Motor neuron (in vitro differentiated cells): ENCODE measurements at places on chromosomes 6 and 20.

DNA sequence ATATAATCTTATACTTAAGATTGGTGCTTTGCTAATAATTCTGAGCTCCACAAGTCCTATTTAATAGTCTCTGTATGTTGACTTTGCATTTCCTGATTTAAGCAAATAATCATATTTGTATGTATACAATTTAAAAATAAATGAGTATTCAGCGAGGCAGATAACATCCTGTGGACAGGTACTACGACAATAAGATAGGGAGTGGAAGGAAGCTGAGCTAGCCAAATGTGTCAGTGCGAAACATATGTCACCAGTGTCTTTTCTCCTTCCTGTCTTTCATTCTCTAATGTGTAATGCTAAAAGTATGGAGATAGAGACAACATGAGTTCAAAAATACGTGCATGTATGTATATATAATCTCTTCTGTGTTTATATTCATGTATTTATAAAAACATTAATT, 359.6 kb upstream of the KCNQ5 start:
- no peak for ATAC-seq

DNA sequence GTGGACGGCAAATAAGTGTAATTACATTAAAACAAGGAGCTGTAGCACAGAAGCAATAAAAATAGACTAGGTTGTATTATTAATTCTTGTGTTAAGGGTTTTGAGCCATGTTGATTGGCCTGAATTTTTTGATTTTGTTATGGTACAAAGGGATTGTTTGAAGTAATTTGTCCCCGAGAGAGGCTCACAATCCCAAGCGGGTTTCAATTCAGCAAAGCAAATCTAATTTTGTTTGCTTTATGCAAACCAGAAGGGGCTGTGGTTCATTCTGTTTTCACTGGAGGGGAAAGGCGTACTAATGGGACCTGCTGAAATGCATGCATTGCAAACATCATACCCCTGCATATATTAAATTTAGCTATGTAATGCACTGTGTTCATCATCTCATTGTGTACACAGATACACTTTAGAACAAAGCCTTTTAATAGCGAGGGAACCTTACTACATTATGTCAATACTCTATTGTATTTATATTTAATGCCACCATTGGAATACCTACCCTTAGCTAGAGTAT, 379.5 kb upstream of the POU3F2 start:
- no peak for ATAC-seq

- ATAC-seq, result no peak
Observed at GRCh38 chr6:130216620-130217019, 6.1 kb downstream of the SAMD3 start.

- ATAC-seq, result no peak
Observed at GRCh38 chr6:33578588-33579011, 1.5 kb downstream of the BAK1 start.

DNA sequence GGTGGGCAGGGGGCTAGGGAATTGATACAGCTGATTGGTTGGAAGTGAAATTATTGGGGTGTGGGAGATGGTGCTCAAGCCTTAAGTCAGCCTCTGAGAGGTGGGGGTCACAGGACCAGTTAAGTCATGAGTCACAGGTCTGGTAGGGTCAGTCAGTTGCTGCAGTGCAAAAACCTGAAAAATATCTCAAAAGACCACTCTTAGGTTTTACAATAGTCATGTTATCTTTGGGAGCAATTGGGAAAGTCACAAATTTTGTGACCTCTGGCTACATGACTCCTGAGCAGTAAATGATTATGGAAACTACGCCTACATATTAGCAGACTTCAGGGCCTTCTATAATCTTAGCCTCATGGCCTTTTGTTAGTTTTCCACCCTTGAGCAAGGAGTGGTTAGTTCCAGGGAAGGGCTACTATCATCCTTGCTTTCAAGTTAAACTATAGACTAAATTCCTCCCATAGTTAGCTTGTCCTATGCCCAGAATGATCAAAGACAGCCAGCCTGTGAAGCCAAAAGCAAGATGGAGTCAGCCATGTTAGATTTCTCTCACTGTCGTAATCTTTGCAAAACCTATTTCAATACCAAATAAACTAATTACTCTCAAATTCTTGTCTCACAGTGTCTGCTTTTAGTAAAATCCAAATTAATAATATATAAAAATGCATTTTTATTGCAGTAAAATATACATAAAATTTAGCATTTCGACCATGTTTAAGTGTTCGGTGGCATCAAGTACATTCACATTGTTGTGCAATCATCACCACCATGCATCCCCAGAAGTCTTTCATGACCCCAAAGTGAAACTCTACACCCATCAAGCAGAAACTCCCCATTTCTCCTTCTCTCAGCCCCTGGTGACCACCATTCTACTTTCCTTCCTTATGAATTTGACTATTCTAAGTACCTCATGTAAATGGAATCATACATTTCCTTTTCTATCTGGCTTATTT, 60.9 kb upstream of the CD2AP start:
- ATAC-seq, result no peak

GRCh38 chr6:52829046-52829817, 11.4 kb downstream of the GSTA5 start:
- no peak for ATAC-seq

- ATAC-seq, result no peak
Observed at GRCh38 chr6:155778336-155778735, 322.7 kb upstream of the NOX3 start.

DNA sequence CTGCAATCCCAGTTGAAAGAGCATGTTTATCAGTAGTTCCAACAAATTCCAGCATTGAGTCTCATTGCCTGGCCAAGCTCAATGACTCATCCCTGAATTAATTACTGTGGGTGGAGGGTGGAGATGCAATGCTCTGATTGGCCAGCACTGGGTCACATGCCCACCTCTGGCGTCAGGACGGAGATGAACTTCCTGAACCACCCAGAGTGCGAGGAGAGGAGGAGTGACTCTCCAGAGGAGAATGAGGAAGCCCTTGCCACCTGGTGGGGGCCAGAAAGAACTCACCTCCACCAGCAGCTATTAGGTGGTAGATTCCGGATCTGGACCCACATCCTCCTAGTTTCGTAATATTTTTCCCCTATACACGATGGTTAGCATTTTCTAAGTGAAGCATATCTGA, 283.9 kb downstream of the TBC1D7 start:
- peak; percentile 53 for ATAC-seq
